CD8-positive, alpha-beta memory T cell (primary cell): ENCODE measurements at places on chromosomes 4 and X. TPM values are rescaled to one million over a fixed set of nuclear protein-coding genes. Genes with fewer than 3 reads are reported as not detected.
A peak's percentile ranks its signal among the peaks of the same experiment; 100 is the strongest.

- DNase-seq: no peak
Observed at GRCh38 chrX:121581885-121582284, 534.5 kb downstream of the GLUD2 start.

GLRB gene
- not detected for total RNA-seq

MORF4L2 gene
- total RNA-seq: 198 TPM

ANXA10 gene
- not detected for total RNA-seq

DNA sequence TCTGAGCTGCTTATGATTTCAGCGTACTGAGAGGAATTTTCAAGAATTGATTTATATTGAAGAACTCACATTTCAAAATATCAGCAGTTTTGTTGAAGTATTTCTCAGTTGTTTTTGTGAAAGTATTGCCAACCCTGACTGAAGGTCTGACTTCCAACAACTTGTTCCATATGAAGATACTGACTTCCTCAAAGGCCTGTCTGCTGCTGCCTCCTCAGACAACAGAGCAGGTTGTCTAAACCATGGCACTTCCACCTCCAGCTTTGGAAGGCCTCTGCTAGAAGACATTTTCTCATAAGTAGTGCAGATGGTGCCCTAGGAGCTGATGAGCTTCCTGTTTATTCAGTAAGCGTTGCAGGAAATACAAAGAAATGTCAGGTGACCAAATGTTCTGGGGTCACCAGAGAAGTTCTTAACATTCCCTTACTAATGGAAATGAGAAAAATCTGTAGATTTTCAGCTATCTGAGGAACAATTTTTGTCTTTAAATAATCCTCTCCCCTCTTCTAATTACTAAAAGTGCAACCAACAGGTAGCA is 28.8 kb downstream of the FGF2 start:
- no peak for DNase-seq

NLRP2B gene
- not detected for total RNA-seq

DNA sequence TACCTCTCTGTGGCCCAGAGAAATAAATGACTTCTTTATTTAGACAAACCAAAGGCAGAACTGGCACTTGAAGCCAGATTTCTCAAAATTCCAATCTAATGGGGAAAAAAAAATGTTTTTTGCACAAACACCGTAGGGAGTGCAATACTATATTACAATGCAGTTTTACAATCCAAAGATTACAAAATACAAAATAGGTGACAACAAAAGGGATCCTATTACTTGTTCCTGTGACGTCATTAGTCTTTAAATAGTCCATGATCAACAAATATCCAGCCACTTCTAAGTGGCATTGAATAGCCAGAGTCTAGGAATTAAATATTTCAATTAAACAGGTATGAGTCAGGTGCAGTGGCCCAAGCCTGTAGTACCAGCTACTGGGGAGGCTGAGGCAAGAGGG is 3.0 kb upstream of the APBB2 start:
- no peak for DNase-seq

GRCh38 chr4:52203351-52203750 is 152.2 kb downstream of the SPATA18 start:
- DNase-seq: no peak

FAM149A gene
- 0.46 TPM for total RNA-seq

DNA sequence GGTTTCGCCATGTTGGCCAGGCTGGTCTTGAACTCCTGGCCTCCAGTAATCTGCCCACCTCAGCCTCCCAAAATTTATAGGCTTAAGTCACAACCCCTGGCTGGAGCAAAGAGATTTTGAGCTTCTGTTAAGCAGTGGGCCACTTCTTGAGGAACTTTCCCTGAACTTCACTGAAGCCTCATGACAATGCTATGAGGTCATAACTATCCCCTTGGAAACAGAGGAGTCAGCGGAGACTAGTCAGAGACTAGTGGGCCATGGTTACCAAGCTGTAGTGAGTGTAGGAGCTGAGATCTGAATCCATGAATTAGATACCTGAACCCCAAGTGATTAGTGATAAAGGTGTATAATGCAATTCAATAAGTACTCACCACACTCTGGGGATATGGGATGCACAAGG is 145.1 kb upstream of the MSX1 start:
- no peak for DNase-seq

GRCh38 chr4:15240764-15241163 is 187.1 kb upstream of the C1QTNF7 start:
- no peak for DNase-seq

GRCh38 chr4:127782275-127783025 is at the start of gene HSPA4L:
Gene HSPA4L (plus strand): TSS chr4:127782322. CDS start chr4:127782551, 229 bp downstream.
- peak; percentile 14 for DNase-seq

- no peak for DNase-seq
Observed at GRCh38 chr4:165367040-165367439, 11.8 kb upstream of the CPE start.

- DNase-seq: no peak
Observed at GRCh38 chrX:10519278-10519677, 101.1 kb downstream of the MID1 start.

NRK gene
- total RNA-seq: not detected

NPY1R gene
- total RNA-seq: not detected

- DNase-seq: no peak
Observed at GRCh38 chr4:156596706-156597329, 374.8 kb downstream of the PDGFC start.

ADAM29 gene
- total RNA-seq: not detected

P2RY10 gene
- total RNA-seq: 64.9 TPM

GAGE12H gene
- not detected for total RNA-seq

RADX gene
- total RNA-seq: 6.7 TPM

TMEM47 gene
- total RNA-seq: not detected

- peak; percentile 73 for DNase-seq
Observed at GRCh38 chrX:989959-990510, 222.4 kb downstream of the CRLF2 start.

GRCh38 chr4:184510401-184510800 is 36.1 kb upstream of the IRF2 start:
- DNase-seq: no peak

GRCh38 chr4:37762294-37762990 is 64.0 kb upstream of the PGM2 start:
- DNase-seq: no peak

DNA sequence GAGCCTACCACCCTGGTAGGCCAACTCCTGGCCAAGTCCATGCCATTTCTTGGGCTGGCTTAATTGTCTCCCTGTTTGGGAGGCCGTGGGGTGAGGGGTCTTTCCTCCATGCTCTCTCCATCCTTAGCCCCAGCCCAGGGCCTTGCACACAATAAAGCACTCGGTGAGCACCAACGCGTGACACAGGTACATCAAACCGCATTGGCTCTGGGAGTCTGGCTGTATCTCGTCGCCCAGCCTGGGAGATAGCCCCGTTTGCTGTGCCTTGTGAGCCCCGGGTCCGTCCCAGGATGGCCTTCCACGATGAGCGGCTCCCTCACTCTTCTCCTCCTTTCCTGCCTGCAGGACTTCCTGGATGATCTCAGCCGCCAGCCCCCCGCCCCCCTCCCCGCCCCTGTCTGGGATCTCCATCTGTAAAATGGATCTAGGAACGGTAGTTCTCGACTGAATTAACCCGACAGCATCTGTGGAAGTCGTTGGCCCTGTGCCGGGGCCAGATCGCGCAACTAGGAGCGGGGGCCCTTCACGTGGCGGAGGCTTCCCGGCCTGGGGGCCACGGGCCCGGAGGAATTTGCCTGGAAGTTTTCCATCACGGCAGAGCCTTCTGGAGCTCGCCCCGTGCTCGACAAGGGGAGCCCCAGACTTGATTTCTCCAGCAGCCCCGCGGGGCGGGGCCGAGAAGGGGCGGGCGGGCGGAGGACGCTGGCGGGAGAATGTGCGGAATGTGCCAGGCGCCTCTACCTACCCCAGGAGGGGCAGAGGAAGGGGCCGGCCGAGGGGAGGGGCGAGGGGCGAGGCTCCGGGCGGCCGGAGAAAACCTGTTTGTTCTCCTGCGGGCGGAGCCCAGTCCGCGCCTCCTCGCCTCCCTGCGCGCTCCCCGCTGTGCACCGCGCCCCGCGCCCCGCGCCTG is at the start of gene ZNF185:
Gene ZNF185, plus strand, starts transcription at position 846 of the 910 bp plus-strand sequence. CDS start 16,423 bp downstream, outside the sequence.
- DNase-seq: no peak

SFRP2 gene
- total RNA-seq: not detected

KIAA1210 gene
- total RNA-seq: not detected

ASB12 gene
- total RNA-seq: not detected

DNA sequence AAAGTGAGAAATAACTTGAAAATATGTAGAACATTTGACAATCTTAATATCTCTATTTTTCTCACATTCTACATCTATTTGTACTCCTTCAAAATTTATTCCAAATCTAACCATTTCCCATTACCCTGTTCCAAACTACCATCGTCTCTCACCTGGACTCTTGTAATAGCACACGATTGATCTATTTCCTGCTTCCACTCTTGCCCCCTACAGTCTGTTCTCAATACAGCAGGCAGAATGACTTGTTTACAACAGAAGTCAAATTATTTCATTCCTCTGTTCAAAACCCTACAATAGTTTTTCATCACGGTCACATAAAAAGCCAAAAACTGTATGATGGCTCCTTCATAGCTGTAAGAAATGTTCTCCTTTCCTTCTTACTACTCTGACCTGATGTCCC is 21.1 kb upstream of the LUZP4 start:
- no peak for DNase-seq

DNA sequence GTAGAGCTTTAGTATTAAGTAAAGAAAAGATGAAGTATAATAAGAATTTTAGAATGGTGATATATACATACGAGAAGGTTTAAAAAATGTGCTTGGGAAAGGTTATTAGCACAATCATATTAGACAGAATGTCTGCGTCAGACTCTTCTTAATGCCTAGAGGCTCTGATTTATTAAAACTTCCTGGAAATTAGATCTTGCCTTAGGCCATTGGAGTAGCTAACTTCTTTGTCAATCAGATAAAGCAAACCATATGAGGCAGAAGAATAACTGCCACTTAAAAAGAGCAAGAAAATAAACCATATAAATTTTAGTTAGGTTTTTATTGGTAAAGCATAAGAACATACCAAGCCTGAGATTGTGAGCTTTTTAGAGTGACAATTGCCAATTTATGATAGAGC is 309.1 kb downstream of the TLL1 start:
- DNase-seq: no peak

TNMD gene
- total RNA-seq: not detected

APLN gene
- total RNA-seq: 0.11 TPM

- no peak for DNase-seq
Observed at GRCh38 chrX:107467271-107467670, 17.8 kb downstream of the FRMPD3 start.

- no peak for DNase-seq
Observed at GRCh38 chr4:26345565-26345938, 24.7 kb downstream of the RBPJ start.

GRCh38 chr4:24578364-24578763 is 6.0 kb downstream of the DHX15 start:
- DNase-seq: no peak

ARHGAP36 gene
- not detected for total RNA-seq

DNA sequence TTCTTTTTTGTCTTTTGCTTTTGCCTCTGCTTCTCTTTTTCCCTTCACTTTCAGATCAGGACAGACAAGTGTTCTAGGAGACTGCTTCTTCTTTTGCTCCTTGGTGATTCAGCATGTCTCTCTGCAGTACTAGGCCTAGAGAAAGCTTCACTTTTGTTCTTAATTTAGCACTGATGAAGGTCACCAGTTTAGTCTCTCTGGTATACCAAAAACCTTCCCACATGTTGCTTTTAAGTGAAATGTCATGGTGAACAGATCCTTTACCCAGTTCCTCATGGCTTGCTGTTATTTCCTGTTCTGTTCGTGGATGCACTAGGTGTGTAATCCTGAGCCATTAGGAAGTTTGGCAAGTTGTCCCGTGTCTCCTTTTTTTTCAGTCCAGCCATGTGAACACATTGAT is 53.3 kb downstream of the NBDY start:
- no peak for DNase-seq

DNA sequence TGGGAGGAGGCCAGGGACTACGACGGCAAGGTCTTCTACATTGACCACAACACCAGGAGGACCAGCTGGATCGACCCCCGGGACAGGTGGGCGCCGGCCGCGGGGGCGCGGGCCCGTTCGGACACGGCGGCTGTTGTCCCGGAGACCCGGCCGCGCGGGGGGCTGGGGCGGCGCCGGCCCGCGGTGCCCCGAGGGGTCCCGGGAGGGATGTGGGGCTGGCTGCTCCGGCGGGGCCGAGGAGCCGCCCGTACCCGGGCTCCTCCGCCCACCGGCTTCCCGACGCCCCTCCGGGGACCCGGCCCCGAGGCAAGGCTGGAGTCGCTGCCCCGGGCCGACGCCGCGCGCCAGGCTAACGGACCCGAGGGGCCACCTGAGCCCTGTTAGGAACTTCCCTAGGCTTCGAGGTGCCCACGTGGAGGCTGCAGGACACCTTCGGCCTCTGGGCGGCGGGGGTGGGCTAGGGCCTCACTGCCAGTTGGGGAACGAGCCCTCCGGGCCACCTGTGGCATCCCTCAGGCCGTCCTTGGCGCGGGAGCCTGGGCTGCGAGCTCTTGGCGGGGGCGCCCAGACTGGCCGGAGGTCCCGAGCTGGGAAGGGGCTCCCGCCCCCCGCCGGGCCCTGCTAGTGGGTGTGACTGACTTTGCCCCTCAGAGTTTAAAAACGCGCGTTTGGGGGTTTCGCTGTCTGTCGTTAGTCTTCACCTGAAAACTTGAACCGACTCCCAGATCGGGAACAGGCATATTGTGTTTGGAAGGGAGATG is 660 bp downstream of the WWC2 start:
- no peak for DNase-seq

ETDA gene
- not detected for total RNA-seq

DNA sequence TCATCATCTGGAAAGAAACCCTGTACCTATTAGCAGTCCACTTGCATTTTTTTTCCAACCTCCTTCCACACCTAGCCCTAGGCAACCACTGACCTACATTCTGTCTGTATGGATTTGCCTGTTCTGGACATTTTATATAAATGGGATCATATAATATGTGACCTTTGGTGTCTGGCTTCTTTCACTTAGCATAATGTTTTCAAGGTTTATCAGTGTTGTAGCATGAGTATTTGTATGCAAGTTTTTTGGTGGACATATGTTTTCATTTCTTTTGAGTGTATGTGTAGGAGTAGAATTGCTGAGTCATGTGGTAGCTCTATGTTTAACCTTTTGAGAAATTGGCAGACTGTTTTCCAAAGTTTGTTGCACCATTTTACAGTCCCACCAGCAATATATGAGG is 198.6 kb downstream of the CEP135 start:
- no peak for DNase-seq

FAM53A gene
- 1.9 TPM for total RNA-seq

- no peak for DNase-seq
Observed at GRCh38 chr4:28842271-28842670, 1877.9 kb upstream of the PCDH7 start.

TEX13D gene
- 0.46 TPM for total RNA-seq

DNA sequence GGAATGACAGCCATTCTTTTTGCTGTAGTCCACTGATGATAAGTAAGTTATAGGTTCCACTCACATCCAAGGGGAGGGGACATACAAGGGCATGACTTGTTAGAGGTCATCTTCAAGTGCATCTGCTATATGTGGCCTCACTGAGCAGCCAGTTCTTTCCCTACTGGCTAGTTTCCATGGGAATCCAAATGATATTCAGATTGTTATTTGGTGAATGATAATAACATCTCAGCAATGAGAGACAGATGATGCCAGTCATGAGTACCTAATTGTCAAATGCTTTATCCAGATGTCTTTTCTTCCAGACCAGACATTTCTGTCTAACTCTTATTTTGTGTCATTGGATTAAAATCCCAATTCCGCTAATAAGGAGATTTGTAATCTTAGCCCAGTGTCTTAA is 460.4 kb upstream of the BOD1L1 start:
- DNase-seq: no peak
